ENCODE measurements at places on chromosomes 11 and 22. TPM values are rescaled to one million over a fixed set of nuclear protein-coding genes. Genes with fewer than 3 reads are reported as not detected.
A peak's percentile ranks its signal among the peaks of the same experiment; 100 is the strongest.

- no peak for DNase-seq
Observed at GRCh38 chr11:75387736-75388294, 11.5 kb upstream of the RPS3 start.

- DNase-seq: no peak
Observed at GRCh38 chr11:78039919-78040671, 17.0 kb upstream of the KCTD14 start.

DNA sequence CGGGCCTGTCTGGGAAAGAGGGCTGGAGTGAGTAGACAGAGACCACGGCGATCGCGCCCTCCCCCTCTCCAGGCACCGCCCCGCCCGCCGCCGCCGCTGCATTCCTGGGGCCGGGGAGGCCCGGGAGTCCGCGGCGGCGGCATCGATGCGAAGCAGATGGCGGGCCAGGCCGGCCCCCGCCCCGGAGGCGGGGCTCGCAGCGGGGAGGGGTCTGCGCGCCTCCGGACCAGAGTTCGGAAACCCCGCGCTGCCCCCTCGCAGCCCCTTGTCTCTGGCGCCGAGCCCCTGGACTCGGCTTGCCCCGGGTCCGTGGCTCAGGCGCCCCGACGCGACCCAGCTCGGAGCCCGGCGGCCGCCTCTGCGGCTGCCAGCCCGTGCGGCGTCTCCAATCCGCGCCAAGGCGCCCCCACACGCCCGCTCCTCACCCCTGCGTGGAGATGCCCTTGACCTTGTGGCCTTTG, 1.3 kb downstream of the SCARF2 start:
- DNase-seq: peak; percentile 57

DNA sequence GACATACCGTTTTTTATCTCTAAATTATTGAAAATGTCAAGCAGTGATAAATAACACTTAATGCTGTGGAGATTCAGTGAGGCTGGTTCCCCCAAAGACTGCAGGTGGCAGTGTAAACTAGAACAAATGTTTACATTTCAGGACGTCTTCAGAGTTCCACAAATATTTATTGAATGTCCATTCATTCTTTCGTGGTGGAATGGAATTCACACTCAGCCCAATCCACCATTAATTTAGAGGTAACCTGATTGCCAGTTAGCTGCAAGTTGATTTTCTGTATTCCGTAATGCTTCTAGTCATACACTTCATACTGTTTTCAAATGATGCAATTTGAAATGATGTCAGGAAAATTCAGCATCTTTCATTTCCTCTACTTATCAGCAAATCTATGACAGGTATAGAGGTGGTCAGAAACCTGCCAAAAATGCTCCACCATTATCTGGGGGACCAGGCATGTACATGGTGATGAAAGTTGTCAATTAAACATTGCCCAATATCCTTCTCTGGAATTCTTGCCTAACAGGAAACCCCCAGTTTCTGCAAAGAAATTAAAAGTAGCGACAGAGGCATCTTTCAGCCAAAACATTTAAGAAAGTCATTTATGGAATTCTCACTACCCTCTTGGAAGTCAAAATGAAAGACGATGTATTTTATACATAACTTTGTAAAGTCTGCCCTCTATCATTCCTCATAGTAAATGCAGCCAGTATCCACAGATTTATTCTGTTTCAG, 94.3 kb upstream of the BMAL1 start:
- DNase-seq: no peak

DNA sequence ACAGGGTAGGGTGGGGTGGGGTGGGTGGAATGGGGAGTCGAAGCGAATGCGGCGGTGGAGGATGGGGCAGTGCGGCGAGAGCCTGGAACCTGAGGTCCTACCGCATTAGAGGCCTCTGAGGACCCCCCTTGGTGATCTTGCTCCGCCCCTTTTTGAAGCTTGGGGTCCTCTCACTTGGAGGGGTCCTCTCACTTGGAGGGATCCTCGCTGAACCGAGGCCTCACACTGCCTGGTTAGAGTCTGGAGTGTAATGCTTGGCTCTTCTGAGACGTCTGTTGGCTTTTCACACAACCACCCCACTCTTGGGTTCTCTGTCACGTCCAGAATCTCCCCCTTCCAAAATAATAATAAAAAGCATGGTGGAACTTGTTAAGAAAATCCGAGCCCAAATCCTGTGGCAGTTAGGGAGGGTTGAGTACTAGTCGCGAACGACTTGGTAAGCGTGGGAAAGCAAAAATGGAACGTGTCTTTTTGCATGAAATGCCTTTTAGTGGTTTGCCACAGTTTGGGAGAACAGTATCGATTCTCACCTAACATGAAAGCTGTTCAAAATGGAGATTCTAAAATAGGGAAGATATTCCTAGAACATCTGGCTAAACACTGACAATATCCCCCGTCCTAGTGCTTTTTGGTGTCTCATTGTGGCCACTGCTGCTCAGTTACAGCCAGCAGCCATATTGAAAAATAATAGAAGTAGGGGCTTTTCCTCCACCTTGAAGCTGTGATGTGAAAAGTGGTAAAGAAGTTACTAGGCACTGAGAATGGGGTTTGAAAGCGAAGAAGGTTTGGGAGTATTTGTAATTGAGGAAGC, 822 bp downstream of the RBX1 start:
- no peak for DNase-seq

DNA sequence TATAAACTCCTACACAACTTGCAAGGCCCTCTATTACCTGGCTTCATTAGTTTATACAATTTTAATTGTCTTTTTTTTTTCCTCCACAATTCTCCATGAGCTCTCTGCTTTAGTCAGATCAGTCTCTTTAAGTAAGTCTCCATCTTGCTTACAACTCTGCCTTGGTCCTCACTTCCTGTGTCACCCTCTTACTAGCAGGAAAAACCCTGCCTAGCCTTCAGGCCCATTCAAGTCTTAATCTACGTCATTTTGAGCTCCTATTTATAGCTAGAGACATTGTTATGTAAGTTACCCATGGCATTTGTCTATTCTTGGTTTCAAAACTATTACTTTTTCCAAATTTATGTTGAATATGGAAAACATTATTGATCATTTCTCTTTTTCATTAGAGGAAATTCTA, 177.4 kb downstream of the SBF2 start:
- no peak for DNase-seq

DNA sequence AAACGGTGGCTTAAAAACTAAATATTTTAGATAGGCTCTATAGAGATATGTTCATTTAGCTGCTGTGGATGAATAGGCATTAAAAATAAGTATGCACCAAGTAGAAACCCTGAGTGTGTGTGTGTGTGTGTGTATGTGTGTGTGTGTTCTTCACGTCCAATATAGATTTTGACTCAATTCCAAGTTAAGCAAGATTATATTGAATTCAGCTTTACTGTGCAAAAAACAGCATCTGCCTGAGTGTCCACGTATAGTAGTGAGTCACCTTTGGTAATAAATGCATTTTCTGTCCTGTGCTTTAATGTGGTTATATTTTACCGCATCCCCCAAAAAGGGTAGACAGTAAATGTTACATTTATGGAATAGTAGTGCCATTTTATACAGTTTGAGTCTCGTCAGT, 71.2 kb downstream of the PDHX start:
- DNase-seq: no peak

GRCh38 chr22:27063406-27063805, 406.0 kb downstream of the MIAT start:
- DNase-seq: no peak

DNA sequence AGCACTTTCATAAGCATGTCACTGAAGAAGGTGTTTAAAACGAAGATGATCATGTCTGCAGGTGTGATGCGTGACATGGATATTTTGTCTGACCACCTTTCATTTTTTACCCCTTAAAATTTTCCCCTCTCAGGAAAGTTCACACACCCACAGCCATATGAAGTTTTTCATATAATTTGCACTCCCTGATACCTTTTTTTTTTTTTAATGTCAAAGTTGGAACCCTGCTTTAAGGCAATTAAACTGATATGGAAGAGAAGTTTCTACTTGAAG, 104.6 kb downstream of the ATXN10 start:
- no peak for DNase-seq

DNA sequence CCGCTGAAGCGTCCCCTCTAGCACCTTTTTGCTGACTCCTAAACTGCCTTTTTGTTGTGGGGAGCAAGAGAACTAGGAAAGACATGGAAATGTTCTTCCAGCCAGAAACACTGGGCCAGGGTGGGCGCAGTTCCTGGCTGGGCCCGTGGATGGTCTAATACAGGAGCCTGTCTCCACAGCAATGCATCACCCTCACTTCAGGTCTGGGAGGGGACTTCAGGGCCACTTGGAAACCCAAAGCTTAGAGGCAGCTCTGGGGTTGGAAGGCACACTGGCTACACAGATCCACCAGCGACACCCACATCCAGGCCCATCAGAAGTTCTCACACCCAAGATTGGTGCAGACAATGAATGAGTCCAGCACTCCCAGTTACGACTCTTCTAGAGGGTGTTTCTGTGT, 120.3 kb downstream of the ETS1 start:
- no peak for DNase-seq

GRCh38 chr11:73359341-73359740, 16.9 kb upstream of the RELT start:
- no peak for DNase-seq

MYEOV gene
- total RNA-seq: not detected

OR2AG2 gene
- total RNA-seq: 0.78 TPM

ACTN3 gene
- total RNA-seq: 2.0 TPM

TSSC4 gene
- 49.7 TPM for total RNA-seq

SHANK2 gene
- total RNA-seq: 23.0 TPM

HTR3B gene
- total RNA-seq: not detected

SNX32 gene
- 14.7 TPM for total RNA-seq

OR51M1 gene
- not detected for total RNA-seq
